Kidney epithelial cell (primary cell): ENCODE measurements at places on chromosomes 12 and 14. TPM values are rescaled to one million over a fixed set of nuclear protein-coding genes. Genes with fewer than 3 reads are reported as not detected.

DNA sequence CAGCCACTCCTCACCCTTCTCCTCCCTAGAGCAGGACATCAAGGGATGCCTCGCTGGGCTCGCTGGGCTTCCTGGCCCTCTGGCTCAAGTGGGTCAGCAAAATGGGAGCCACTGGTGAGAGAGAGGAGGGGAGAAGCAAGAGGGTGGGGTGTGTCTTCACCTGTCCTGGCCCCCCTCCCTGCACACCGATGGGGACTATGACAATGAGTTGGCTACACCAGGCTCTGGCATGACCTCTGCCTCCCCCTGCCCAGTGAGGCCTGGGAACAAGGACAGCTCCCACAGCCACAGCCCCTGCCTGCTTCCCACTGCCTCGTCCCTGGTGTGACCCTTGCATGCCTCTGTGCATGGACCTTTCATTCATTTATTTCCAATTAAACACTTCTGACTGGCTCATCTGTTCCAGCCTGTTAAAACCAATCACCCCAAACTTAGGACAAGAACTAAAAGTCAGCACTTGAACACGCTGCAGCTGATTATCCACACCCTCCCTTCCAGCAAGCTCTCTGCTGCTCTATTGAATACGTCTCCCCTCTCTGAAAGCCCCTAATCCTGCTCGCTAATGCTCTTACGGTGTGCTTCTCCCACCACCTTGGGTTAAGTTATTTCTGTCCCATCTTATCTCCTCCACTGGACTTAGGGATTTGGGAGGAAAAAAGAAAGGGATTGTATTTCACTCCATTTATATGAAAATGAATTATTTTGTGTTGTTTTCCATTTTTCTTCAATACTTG lies 5.8 kb upstream of the PPP2R5C start:
- DNase-seq, result no peak

GRCh38 chr12:9870286-9870866 lies 1.2 kb upstream of the CLEC2B start:
- DNase-seq, result no peak

DNA sequence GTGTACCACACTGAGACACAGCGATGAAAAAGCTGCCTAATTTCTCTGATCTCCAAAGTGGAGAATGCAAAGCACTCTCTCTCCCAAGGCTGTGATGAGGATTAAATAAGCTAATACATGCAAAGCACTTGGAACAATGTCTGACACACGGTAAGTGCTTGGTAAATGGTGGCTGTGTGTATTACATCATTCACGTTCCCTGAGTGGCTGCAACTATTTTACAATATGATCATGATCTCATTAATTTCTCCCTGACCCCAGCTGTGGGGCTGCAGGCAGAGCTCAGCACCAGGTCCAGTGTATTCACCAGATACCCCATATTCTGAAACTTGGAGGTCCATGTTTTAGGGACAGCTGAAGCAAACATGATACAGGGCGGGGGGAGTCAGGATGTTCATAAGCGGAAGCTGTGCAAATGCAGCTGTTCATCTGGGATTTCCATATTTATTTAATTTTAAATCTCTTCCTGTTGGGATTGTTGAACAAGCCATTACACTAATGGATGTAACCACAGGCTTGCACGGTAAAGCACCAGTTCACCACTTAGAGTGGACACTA lies 106.4 kb downstream of the CCDC60 start:
- no peak for DNase-seq

The FOXN3 gene
- 34.5 and 49.4 TPM in 2 replicates for total RNA-seq

The COX8C gene
- not detected in 2 replicates for total RNA-seq

The TPH2 gene
- not detected in 2 replicates for total RNA-seq

DNA sequence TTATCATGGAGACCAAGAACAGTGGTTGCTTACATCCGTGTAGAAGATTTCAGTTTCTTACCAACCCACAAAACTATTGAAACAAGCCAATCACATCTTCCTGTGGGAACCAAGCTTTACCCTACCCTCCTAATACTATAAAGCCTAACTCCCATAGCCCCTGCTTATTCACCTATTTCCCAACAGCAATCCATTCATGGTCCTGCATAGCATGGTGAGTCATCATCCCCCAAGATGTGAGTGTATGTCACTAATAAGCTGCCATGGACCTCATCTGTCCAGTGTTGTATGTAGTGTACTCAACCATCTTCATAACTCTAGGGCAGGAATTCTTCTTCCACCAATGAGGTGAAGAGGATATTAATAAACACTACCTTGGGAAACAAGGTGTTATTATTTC lies 1620.4 kb upstream of the FLRT2 start:
- DNase-seq, result no peak

GRCh38 chr12:95118138-95118787 lies 44.8 kb upstream of the NR2C1 start:
- peak; percentile 82 for DNase-seq

The TMEM116 gene
- 8.2 and 10.7 TPM in 2 replicates for total RNA-seq
